ENCODE measurements at places on chromosomes 12 and 14. TPM values are rescaled to one million over a fixed set of nuclear protein-coding genes. Genes with fewer than 3 reads are reported as not detected.

Gene AACS
- 58.4 TPM for total RNA-seq

DNA sequence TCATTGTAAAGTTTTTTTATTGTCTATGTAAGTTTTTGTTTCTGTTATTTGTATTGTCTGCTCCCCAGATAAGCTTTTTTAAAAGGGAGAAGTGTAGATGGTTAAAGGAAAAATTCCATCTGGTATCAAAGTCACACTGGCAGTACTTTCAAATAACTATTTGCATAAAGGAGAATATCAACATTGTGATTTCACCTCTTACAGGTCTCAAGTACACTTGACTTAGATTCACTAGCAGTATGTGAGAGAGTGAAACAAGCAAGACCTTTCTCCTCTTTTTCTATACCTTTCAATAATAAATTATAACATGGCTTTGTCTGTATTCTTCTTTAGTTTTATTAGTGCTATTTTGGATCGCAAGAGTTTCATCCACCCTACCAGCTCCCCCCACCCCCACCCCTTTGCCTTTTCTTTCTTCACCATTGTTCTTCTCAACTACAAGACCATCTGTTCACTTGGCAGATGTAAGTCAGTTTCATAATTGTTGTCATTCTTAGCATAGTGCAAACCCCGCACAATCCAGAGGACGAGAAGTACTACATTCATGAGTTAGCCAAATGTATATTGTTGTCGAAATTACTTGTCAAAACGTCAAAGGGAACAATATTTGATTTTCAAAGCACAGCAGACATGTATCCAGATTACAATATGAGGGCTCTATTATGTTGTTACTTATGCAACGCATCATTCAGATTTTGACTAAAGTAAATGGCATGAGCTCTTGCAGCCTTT lies 602.7 kb upstream of the FLRT2 start:
- DNase-seq: no peak

- no peak for DNase-seq
Observed at GRCh38 chr12:105281694-105282049, 45.7 kb upstream of the APPL2 start.

Gene GDF3
- not detected for total RNA-seq

GRCh38 chr14:68306265-68306933 lies 486.5 kb downstream of the ZFP36L1 start:
- DNase-seq: no peak

- DNase-seq: no peak
Observed at GRCh38 chr12:45669792-45670191, 59.7 kb upstream of the ARID2 start.

GRCh38 chr12:43112101-43112920 lies 439.7 kb downstream of the ADAMTS20 start:
- no peak for DNase-seq

DNA sequence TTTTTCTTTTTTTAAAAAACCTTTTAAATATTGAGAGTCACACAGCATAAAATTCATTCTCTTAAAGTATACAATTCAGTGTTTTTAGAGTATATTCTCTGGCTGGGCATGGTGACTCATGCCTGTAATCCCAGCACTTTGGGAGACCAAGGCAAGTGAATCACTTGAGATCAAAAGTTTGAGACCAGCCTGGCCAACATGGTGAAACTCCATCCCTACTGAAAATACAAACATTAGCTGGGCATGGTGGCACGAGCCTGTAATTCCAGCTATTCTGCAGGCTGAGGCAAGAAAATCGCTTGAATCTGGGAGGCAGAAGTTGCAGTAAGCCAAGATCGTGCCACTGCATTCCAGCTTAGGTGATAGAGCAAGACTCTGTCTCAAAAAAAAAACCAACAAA lies 68.4 kb upstream of the BCAT1 start:
- no peak for DNase-seq

Gene APOF
- not detected for total RNA-seq

- DNase-seq: no peak
Observed at GRCh38 chr12:76049575-76050251, 18.1 kb upstream of the PHLDA1 start.

Gene PRB2
- not detected for total RNA-seq

Gene HCAR1
- total RNA-seq: 0.06 TPM

DNA sequence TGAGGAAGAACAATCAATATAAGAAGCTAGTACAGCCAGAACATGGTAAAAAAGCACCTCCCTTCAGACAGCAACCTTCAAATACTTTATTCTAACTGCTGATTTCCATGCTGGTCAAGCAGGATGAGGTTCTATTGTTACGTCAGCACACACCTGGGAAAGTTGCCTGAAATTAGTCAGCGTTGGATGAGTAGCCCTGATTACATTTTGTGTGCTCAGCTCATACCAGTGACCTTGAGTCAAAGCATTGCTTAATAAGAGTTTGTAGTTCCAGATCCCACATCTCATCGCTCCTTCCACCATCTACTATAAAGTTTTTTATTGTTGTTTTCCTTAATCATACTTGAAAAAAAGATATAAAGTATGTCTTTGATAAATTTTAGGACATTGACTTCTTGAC lies 361.5 kb downstream of the EGLN3 start:
- DNase-seq: no peak

Gene TOGARAM1
- 13.2 TPM for total RNA-seq

DNA sequence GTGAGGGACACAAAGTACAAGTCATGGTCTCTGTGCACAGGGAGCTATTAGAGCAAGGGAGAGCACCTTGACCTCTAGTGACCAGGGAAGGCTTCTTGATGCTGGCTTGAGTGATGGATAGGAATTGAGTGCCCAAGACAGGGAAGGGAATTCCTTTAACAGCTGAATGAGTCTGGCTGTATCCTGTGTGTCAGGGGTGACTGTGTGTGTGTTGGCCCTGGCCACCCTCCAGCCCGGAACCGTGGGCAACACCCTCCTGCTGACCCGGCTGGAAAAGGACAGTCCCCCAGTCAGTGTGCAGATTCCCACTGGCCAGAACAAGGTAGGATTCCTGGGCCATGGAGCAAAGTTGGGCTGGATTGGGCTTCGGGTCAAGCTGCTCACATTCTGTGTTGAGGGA lies 5.5 kb upstream of the PFDN5 start:
- DNase-seq: no peak

DNA sequence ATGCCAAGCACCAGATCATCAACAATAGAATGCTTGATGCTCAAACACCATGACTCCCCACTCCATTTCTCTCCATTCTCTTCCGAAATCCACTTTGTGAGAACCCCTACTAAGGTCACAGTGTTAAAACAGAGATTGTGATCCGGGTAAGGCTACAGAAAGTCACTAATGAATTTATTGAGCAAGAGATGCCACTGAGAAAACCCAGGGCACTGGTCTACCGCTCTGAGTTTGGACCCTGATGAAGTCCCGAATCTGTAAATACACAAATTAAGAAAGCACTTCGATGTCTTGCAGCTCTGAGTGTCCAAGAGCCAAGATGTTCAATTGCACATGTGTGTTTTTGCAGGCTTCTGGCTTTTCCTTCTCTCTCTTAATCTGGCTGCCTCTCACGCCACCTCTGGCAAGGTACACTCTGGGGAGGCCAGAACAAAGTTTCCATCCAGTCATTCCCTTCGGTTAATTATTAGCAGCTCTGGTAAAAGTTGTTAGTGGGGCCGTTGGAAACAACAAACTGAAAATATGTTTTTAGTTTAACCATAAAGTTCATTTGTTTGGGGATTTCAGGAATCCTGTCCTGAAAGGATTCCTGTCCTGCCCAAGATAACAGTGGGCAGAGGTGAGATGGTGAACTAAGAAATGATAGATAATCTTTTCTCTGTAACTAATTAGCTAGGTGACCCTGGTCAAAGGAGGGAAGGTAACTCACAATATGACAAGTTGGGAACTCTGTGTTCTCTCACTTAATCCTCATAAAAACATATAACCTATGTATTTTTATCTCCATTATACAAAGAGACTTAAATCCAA lies 75.4 kb downstream of the BTG1 start:
- peak; percentile 71 for DNase-seq

DNA sequence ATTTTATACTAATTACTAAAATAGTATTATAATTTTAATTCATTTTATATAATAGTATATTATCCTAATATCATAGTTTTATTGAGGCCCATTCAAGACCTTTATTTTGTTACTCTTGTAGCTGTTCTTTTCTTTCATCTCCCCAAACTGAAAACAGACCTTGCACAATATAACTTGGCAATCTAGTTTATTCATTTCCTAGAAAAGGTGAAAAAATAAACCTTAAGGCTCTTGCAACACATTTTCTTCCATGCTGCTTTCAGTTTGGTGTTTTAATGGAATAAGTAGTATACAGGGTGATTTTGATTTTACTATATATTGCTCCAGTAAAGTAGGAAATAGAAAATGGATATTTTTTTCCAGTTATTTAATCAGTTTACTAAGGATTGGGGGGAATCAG lies 174.0 kb downstream of the SLC2A13 start:
- DNase-seq: no peak

GRCh38 chr12:24127919-24128721 lies 178.7 kb upstream of the SOX5 start:
- DNase-seq: no peak

DNA sequence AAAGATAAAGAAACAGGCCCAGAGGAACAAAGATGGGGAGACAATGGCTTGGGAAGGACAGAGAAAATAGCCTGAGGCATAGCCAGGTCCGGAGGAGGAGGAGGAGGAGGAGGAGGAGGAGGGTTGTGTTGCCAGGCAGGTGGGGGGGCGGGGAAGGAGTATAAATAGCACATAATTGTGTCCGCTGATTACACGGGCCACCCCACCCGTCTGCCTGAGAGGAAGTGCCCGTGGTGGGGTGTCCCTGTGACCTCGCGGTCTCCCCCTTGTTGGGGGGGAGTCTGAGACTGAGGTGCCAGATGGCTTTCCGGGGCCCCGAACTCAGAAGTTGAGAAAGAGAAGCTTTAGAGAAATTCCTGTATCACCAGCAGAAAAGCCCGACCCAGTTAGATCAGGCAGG lies 1.9 kb upstream of the SP7 start:
- DNase-seq: no peak

GRCh38 chr12:70721656-70722357 lies 84.6 kb upstream of the PTPRB start:
- no peak for DNase-seq
